ENCODE measurements at places on chromosomes 16 and 17. TPM values are rescaled to one million over a fixed set of nuclear protein-coding genes. Genes with fewer than 3 reads are reported as not detected.
A peak's percentile ranks its signal among the peaks of the same experiment; 100 is the strongest.

- no peak for DNase-seq
These were observed 9.7 kb downstream of the CDH13 start for GRCh38 chr16:82636485-82636884.

The PDE6G gene
- total RNA-seq, result 0.64 TPM

GRCh38 chr16:76970745-76971099, 220.3 kb upstream of the MON1B start:
- no peak for DNase-seq

DNA sequence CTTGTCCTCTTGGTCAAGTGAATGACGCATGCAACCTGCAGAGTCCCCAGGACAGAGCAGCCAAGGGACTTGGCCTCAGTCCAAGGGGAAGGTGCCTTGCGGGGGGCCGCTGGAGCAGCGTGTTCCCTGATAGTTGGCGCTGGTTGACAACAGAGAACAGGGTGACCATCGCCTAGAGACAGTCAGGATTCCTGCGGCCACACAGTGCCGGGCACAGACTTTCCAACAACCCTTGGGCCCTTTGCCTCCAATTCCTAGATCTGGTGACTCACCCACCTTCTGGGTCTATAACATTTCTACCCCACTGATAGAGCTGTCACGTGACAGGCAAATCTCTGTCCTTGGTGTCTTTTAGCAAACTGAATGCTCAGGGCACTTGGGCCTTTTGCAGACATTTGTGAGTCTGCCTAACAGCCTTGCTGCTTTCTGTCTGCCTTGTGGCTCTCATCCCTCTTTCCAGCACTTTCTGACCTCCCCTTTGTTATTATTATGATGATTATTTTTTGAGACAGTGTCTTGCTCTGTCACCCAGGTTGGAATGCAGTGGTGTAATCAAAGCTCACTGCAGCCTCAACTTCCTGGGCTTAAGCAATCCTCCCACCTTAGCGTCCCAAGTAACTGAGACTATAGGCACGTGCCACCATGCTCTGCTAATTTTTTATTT, 11.9 kb upstream of the TEDC2 start:
- DNase-seq, result no peak

DNA sequence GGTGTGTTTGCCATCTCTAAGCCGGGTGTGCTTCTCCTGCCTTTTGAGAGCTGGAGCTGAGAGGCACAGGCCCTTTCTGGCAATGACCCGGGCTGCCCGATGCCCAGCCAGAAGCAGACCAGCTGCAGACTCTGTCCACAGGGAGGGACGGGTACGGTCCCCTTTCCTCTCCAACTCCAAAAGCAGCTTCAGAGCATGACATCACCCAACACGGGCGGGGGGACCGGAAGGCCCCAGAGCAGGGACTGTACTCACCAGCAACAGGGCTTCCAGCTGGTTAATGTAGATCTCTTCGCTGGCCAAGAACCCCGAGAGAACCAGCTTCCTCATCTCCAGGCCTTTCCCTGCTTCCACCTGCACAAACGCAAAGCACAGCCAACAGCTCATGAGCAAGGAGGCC, 79.4 kb downstream of the ABR start:
- DNase-seq, result no peak

GRCh38 chr16:84774810-84775209, 45.0 kb upstream of the CRISPLD2 start:
- DNase-seq, result peak; percentile 46

The CDK3 gene
- total RNA-seq, result 0.60 TPM

The GLP2R gene
- 0.30 TPM for total RNA-seq

The NSMCE1 gene
- 24.7 TPM for total RNA-seq

DNA sequence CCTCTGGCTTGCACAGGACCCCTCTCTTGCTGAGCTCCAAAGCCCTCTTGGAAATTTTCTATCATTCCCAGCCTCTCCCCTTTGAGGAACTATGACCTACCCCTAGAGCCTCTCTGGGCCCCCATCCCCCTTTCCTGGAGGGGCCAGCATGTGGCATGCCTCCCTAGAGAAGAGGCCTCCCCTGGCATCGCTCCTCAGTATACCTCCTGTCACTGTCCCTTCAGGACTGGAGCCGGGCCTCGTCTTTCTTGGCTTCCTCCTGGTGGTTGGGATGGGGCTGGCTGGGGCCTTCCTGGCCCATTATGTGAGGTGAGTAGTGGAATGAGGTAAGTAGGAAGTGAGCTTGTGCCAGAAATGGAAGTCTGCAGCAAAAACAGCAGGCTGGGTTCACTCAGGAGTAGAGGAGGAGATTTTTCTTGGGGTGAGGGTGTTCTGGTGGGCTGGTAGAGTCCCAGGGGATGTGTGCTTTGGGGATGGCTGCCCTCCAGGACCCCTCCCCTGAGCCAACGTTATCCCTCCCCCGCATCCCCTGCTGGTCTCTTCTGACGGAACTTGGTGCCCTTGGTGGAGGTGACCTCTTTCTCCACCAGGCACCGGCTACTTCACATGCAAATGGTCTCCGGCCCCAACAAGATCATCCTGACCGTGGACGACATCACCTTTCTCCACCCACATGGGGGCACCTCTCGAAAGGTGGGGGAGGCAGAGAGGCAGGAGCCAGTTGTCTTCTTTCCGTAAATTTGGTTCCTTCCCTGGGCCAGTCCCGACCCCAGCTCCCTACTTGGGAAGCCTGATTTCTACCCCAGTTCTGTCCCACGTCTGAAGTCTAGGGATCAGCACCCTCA, 4.6 kb downstream of the GUCY2D start:
- DNase-seq, result no peak
